HFFc6 (cell line): ENCODE measurements at places on chromosomes 5 and 9.

DNA sequence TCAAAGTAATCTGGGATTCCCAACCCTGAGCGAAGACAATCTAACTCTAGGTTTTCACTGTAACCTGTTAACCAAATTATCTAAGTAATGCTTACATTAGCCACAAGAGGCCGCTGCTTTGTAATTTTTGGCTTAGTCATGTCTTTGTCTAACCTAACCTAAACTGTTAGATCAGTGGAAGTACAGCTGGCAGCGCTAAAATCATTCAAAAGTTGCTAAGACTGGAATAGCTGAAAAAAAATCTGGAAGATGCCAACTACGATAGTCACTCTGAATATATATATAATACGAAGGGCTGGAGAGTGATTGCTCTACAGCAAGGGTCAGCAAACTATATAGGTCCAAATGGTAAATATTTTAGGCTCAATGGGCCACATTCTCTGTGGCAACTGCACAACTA is 60.2 kb downstream of the FBXO38 start:
- DNase-seq: peak; percentile 58

DNA sequence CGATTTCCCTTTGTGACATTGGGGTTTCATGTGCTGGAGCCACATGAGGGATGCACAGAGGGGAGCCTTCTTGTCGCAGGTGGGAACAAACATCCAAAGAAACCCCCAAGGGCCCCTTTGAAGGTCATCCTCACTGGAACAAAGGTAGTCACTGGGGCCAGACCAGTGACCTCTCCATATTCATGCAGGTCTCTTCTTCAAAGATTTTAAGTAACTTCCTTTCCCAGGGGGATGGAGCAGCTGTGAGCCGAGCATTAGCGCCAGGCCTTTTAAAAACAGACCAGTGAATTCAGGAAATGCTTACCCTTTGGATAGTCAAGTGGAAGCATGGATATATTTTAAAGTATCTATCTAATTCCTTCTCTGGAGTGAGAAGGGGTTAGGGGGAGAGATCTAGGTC is 33.0 kb downstream of the DAPK1 start:
- DNase-seq: no peak

DNA sequence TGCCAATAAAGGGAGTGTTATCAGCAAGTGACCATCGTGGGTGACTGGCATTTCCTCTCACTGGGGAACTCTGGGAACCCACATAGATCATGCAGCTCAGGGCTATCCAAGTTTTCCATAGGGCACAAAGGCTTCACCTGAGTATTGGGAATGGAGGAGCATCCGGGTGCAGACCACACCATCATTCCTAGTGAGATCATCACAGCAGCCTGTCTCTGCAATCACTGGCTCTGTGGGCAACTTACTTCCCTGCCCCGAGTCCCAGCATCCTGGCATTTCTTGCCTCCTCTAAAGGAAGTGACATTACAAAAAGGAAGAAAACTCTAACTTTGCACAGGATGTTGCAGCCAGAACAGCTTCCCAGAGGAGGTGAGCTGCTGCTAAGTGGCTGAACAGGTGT is 80.6 kb upstream of the SHB start:
- no peak for DNase-seq

GRCh38 chr5:30401479-30402058 is 791.9 kb upstream of the CDH6 start:
- DNase-seq: no peak

DNA sequence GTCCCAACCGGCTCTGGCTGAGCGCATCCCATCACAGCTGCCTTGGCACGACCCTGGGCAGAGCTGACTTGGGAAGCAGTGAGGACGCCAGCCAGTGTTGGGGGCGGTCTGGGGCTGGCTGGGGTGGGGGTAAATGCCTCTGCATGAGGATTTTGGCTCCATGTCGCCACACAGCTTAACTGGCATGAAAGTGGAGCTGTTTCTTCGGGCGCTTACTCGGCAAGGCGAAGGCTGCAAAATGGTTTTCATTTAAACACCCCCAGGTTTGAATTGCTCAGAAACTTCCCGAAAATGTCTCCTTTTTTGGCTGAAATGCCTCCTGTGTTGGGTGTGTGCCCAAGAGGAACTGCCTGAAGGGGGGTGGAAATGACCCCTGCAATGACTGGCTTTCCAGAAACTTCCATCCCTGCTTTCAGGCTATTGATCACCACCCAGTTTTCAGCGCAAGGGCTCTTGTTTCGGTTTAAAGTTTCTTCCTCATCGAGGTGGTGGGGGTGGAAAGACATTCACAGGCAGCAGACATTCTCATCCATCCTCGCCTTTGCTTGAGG is 38.3 kb downstream of the PTGES start:
- DNase-seq: no peak

DNA sequence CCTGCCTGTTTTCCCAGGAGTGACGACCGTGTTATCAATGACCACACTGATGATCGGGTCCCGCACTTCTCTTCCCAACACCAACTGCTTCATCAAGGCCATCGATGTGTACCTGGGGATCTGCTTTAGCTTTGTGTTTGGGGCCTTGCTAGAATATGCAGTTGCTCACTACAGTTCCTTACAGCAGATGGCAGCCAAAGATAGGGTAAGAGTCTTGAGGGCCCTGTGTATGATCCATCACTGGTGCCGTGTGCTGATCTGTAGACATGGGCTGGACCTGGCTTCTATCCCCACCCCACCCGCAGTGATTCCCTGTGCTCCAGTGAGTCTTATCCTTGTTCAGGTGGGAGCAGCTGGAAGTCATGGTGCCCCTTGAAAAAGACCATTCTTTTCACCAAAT is 26.0 kb downstream of the GABRP start:
- DNase-seq: peak; percentile 52

GRCh38 chr9:12790883-12791282 is 16.1 kb downstream of the LURAP1L start:
- DNase-seq: no peak

DNA sequence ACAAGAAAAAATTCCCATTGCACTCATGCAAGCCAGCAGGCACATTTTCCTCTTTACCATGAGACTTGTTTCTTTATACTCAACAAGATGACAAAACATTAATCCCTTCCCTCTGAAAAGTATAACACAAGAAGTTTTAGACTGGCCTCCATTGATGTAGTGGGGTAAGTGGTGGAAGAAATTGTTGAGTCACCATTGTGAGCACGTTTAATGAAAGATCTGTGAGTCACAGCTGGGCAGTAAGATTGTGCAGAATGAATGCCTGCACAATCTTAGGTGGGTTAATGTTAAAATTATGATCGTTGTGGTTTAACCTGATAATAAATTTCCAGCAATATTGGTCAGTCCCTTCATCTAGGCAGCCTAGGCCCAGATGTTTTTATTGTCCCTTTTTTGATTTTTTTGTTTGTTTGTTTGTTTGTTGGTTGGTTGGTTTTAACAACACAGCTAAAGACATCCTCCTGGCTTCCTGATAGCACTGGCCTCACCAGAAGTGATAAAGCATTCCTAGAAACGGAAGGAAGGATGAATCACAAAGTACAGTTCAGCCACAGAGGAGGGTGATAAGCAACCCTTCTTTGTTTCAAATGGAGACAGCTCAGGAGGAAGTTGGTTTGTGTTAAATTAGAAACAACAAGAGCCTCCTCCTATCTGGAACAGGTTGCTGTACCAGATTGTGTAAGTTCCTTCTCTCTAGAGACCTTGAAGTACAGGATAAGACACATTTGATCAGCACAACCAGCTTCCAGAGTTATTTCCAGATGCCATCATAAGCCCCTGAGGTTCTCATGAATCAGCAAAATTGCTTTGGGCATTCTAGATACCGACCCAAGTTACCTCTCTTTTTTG is 40.3 kb downstream of the SLC24A2 start:
- DNase-seq: no peak

- peak; percentile 94 for DNase-seq
Observed at GRCh38 chr5:96614110-96614691, 48.0 kb upstream of the CAST start.
